Activated CD4-positive, alpha-beta T cell treated with anti-CD3 and anti-CD28 coated beads for 48 hours (primary cell): ENCODE measurements at places on chromosomes 5 and 9.

DNA sequence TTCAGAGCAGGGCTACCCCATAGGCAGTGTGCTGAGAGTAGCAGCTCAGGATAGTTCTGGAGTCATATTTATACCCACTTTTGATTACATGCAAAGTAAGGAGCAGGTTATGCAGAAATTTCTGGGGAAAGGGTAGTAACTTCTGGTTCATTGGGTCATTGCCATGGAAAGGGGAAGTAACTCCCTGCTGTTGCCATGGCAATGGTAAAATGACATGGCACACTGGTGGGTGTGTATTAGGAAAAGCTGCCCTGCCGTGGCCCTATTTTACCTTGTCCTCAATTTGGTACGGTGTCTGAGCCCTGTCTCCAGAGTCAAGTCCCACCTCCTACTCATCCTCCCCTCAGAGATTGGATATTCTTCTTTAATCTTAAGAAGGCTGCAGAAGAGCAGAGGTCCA, 526.7 kb upstream of the TYRP1 start:
- no peak for DNase-seq

GRCh38 chr5:66074901-66075300, 69.2 kb upstream of the SREK1 start:
- no peak for DNase-seq

- DNase-seq: no peak
These were observed 884.0 kb upstream of the ACO1 start for GRCh38 chr9:31500422-31500821.

DNA sequence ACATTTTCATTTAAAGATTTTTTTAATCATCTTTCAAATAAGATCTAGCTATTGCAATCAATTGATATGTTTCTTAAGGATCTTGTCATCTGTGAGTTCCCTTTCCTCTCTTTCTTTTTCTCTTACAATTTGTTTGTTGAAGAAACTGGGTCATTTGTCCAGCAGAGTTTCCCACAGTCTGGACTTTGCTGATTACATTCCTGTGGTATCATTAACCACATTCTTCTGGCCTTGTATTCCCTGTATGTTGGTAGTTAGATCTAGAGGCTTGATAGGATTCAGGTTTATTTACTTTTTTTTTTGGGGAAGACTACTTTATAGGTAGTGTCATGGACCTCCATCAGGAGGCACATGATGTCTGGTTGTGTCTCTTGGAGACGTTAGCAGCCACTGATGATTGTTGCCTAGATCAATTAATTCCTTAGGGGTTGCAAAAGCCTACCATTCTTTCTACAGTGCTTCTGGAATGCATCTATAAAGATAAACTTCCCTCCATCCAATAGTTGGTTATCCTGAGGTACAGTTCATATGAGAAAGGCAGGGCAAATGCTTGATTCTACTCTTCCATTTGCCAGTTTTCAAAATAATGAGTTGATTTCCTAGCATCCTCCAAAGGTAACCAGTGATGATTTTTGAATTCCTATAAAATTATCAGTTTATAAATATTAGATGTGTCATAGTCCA, 14.3 kb downstream of the PDE8B start:
- DNase-seq: no peak

GRCh38 chr9:121819428-121820231, 168.2 kb downstream of the DAB2IP start:
- no peak for DNase-seq

DNA sequence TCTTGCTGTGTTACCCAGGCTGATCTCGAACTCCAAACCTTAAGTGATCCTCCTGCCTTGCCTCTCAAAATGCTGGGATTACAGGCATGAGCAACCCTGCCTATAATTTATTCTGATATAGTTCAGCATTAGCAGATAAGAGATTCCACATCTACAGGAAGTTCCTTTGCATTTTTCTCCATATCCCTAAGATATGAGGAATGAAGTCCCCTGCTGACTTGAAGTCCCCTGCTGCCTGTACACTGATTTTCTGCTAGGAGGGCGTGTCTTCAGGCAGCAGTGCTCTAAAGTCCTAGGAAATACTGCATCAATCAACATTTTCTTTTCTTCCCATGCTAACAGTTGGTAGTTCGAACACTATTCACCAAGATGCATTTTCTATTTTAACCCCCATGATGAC, 105.8 kb downstream of the ARHGAP26 start:
- DNase-seq: no peak

DNA sequence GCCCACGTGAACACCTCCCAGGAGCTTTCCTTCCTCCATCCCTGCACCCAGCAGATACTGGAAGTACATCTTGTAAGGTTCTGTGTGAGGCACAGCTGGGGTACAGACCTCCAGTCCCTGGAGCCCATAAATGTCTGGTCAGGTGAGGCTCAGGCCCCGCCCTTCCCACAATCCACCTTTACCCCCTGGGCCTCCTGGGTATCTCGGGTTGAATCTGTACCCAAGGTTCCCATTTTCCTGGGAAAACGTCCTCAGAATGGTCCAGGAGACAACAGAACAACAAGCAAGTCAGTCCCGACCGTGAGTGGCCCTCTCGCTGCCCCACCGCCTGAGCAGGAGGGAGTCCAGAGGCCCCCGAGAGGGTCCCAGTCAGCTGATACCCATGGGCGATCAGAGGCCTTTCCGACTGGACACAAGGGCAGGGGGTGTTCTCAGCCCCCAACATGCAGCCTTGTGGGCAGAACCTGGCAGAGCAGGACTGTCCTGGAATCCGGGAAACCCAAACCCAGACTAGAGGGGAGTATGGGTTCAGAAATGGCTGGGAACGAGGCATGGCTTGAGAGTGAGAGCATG, 4.3 kb downstream of the SPATA31E1 start:
- no peak for DNase-seq

DNA sequence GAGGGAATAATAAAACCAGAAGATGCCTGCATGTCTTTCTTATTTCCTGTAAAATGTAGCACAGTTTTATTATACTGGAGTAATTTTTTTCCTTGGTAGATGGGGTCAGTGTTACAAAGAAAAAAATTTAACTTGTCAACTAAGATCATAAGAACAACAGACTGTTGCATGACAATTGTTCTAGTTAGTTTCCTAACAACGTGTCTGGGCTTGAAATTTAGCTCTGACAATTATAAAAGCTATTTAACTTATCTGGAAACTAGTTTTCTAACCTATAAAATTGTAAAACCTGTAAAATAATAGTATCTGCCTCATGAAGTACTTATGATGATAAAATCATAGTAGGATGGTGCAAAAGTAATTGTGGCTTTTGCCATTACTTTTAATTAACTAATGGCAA, 4.9 kb downstream of the SHOC1 start:
- no peak for DNase-seq

DNA sequence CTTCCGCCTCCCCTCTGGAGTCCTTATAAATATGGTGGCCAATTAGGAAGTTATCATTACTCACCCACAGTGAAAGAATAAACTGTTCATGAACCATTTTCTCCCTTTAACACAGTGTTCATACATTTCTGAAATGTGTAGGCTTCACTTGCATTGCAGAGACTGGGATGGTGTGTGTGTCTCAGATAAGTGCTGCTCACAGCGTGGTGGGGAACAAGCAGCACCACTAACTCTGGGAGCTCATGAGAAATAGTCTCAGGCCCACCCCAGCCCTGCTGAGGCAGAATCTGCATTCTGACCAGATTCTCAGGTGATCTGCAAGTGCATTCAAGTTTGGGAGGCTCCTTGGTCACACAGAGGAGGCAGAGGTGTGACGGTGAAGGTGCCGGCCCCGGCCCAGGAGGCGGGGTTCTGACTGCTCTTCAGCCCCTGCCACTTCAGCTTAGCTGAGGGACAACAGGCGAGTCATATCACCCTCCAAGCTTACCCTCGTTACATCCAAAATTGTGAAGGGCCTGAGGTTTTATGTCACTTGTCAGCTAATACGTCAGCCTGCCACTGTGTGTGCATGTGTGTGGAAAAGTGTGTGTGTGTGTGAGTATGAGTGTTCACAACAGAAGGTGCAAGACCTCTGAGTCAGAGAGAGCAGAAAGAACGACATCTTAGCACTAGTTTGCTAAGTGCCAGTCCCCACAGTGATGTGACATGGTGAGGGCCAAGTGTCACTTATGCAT, 34.7 kb downstream of the DAP start:
- DNase-seq: peak; percentile 23

GRCh38 chr5:100789694-100790093, 113.4 kb downstream of the ST8SIA4 start:
- DNase-seq: no peak

DNA sequence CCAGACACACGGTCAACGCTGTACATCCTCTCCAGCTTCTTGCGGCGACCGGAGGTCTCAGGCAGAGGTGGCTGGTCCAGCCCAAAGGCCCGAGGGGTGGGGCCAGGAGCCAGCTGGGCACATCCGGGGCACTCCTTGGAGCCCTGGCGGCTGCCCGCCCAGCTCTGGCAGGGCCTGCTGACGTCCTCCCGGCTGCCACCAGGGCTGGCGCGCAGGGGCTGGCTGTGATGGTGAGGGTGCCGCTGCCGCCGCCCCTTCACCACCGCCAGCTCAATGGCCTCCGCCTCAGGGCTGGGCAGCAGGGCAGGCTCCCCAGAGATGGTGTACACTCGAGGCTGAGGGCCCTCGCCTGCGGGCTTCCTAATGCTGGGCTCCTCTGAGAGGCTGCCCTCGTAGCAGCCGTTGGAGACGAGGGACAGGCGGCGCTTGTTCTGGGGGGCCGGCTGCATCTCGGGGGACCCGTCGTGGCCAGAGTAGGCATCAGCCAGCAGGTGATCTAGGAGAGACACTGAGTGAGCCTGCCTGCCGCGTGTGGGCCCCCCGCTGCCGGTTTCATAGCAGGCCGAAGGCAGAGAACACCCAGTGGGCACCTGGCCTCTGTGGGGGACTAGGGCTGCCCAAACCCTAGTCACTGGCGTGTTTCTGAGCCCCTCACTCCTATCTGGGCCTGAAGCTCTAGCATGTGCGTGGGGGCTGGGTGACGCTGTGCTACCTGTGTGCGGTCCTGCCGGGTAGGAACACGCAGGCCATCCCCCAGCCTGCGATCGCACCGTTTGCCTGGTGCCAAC, 1.5 kb downstream of the NSMF start:
- DNase-seq: no peak

DNA sequence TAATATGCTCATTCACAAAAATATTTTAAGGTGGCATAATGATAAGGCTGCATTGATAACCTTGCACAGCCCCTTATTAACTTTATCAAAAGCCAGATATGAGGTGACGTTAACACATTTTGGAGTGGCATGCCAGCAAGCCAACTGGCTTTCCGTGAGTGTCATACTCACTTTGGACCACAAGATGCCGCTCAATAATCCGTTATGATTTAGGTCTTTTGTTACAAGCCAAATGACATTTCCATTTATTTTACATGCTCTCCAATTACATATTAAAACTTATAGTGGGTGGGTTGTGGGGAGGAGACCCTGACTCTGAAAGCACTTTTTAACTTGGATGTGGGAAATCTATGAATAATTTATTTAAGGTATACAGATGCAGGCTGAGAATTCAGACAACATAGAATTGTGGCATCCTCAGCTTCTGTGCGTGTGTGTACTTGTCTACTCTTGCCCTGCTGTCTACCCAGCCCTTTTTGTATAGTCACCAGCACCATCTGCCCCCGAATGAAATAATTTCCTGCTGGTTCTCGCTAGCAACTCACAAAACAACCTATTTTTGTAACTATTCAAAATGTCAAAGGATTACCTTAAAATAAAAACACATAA, 305.1 kb downstream of the PSAT1 start:
- DNase-seq: peak; percentile 29

- DNase-seq: no peak
These were observed 34.7 kb downstream of the COL27A1 start for GRCh38 chr9:114189823-114190562.

GRCh38 chr5:99386406-99387077, 457.7 kb upstream of the CHD1 start:
- no peak for DNase-seq

GRCh38 chr5:19795218-19795617, 192.8 kb downstream of the CDH18 start:
- DNase-seq: no peak
